ENCODE measurements at places on chromosomes 6 and 20. TPM values are rescaled to one million over a fixed set of nuclear protein-coding genes. Genes with fewer than 3 reads are reported as not detected.

Gene ARMH2
- not detected for total RNA-seq

Gene PCK1
- total RNA-seq, result not detected

Gene IL17F
- total RNA-seq, result not detected

Gene GDAP1L1
- not detected for total RNA-seq

Gene CST11
- total RNA-seq, result not detected

Gene THBD
- total RNA-seq, result 20.7 TPM

Gene RIPOR3
- not detected for total RNA-seq

Gene ULBP1
- total RNA-seq, result 4.1 TPM

Gene HLA-G
- total RNA-seq, result not detected

Gene GJA10
- total RNA-seq, result not detected

Gene PRPH2
- total RNA-seq, result 0.15 TPM

Gene WFDC12
- not detected for total RNA-seq

Gene SIRPD
- 0.19 TPM for total RNA-seq

Gene CDH26
- total RNA-seq, result not detected

Gene ADGRF4
- 0.10 TPM for total RNA-seq

Gene LAMA2
- total RNA-seq, result 0.58 TPM

Gene PXDC1
- 153 TPM for total RNA-seq

Gene DUSP15
- total RNA-seq, result 0.48 TPM

Gene FAM162B
- total RNA-seq, result 1.5 TPM

Gene CTCFL
- total RNA-seq, result not detected

Gene PTCRA
- total RNA-seq, result not detected

Gene SLCO4A1
- total RNA-seq, result 7.9 TPM

Gene SNAI1
- 6.9 TPM for total RNA-seq

Gene PRELID3B
- 50.7 TPM for total RNA-seq

Gene LINC00237
- not detected for total RNA-seq

Gene IP6K3
- not detected for total RNA-seq

Gene RHAG
- total RNA-seq, result not detected

Gene CCDC170
- 0.10 TPM for total RNA-seq

Gene AKAP12
- 411 TPM for total RNA-seq

Gene NINL
- 9.7 TPM for total RNA-seq

Gene CAGE1
- not detected for total RNA-seq

Gene SMIM29
- 46.6 TPM for total RNA-seq

Gene FAM217A
- not detected for total RNA-seq

Gene PCMTD2
- total RNA-seq, result 38.2 TPM

Gene TULP1
- total RNA-seq, result not detected

Gene PLAGL2
- total RNA-seq, result 9.8 TPM
